ENCODE measurements at places on chromosomes 1 and 21. TPM values are rescaled to one million over a fixed set of nuclear protein-coding genes. Genes with fewer than 3 reads are reported as not detected.
A peak's percentile ranks its signal among the peaks of the same experiment; 100 is the strongest.

GRCh38 chr1:227415115-227415790 is 97.0 kb upstream of the CDC42BPA start:
- no peak for DNase-seq

DNA sequence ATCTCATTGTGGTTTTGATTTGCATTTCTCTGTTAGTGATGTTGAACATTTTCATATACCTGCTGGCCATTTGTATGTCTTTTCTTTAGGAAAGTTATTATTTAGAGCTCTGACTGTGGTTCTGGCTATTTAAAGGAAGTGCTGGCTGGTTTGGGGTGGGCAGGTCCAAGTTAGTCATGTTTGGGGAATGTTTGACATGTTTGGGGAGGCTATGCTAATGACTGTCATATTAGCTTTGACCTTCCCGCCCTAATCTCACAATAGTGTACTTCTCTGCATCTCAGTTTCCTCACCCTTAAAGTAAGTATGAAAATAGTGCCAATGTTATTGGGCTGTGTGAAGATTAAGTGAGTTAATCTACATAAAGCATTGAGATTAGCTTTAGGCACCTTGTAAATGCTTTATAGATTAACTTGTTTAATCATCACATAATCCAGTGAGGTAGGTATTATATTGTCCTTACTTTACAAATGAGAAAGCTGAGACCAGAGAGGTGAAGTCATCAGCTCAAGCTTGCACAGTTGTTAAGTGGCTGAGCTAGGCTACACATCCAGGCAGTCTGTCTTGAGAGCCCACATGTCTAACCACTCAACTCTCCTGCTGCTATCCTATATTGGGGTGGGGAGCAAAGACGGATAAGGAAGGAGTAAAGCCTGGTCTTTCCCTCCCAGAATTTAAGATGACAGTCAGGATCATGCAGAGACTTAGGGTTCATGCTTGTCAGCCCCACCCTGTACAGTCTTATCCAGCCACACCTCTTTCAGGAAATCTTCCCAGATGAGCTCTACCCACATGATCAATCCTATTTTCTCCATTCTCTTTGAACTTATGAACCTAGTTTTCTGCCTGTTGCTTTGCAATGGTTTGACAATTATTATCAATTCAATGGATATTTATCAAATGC is 22.8 kb upstream of the CRNN start:
- DNase-seq: no peak

- no peak for DNase-seq
Observed at GRCh38 chr1:1085911-1086841, 12.1 kb upstream of the RNF223 start.

DNA sequence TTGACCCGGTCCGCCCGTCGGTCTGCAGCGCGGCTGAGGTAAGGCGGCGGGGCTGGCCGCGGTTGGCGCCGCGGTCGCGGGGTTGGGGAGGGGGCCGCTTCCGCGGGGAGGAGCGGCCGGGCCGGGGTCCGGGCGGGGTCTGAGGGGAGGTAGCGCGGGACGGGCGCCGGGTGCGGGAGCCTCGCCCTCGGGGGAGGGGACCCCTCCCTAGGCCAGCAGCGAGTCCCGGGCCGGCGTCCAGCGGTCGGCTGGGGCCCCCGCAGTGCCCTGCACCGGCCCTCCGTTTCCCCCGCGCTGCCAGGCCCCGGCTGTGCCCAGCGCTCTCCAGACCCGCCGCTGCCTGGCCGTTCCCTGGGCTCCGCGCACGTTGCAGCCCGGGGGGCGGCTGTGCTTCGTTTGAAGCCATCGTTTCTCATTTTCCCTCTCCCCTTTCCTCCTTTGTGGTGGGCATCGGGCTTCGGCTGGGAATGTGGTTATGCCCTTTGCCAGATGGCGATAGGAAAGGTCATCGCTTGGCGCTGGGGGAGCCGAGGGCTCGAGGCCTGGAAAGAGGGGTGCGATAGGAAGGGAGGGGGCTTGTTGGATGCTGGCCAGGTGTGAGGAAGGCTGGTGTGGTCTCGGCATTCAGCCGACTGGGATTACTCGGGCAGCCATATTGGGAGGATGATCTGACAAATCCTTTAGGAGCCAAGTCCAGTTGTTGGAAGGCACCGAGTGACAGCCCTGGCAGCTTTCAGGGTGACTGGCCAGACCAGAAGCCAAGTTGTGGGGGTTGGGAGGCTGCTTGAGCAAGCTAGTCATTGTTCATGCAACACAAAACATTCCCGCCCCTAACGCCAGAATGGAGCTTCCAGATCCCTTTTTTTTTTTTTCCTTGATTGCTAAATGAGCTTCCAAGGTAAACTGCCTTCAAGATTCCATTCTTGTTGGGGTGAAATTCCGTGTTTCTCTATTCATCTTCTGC is 753 bp downstream of the KIF1B start:
- DNase-seq: peak; percentile 86

DNA sequence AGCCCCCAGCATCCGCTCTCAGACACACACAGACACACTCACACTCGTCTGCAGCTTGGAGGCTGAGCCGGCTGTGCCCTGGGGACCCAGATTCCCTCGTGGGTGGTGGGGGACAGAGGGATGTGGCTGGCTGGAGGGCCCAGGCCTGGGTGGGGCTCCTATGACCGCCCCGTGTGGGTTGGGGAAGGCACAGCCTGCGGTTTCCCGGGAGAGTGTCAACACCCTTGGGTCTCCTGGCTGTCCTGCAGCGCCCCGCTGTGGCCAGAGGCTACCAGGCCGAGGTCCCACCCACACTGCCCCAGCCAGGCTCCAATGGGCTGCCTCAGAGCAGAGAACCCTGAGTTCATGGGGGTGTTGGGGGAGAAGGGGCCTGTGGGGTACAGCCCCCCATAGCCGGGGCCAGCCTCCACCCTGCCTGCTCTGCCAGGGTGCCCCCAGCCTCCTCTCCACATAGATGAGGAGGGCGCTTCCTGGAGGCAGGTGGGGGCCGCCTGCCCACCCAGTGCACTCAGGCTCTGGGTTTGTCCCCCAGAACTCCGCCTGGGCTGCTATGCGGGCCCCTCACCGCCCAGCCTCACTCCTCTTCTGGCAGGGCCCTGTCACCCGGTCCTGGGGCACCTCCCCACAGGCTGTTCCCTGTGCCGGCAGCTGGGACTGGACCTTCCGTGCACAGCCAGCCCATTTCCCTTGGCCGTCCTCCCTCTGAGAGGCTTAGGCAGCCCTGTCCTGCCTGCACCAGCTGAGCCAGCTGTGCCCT is at the start of gene TTC34:
TSS of gene TTC34 (minus strand) at position 159 of the 757 bp plus-strand sequence. CDS start 866 bp downstream, outside the sequence.
- no peak for DNase-seq

GRCh38 chr1:83999316-83999819 is 436 bp upstream of the TTLL7 start:
- peak; percentile 66 for DNase-seq

DNA sequence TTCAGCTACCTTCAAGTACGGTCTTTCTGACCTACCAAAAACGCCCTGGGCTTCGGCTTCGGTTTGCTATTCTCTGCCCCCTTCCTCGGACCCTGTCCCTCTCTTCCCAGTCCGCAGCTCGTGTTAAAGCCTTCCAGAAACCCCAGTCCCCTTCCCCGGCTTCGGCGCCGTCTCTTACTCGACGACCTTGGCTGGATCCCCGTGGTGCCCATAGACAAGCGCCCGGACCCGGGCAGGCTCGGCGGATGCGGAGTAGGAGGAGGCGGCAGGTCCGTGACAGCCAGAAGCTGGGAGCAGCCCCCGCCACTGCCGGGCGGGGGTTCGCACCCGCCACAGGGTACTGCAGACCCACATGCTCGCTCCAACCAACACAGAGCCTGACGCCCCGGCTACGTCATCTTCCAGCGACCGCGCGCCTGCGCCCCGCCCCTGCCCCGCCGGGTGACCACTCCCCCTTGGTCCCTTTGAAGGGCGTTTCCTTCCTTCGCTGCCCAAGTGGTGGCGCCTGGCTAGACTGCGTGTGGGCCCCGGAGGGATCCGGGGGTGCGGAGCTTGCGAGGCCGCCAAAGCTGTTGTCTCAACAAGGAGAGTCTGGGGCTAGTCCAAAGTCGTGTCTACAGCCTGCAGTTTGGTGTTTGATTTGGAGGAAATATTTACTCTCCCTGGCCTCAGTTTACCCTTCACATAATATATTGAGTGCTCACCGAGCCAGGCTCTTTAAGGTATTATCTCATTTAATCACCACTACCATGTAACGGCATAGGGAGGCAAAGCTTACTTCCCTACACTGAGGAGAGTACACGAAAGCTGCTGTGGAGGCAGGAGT is at the start of gene MECR:
TSS of gene MECR (minus strand) at position 382 of the 826 bp plus-strand sequence. CDS start at position 354, 28 bp downstream.
- peak; percentile 92 for DNase-seq

- no peak for DNase-seq
Observed at GRCh38 chr1:11541236-11541635, 62.3 kb downstream of the DISP3 start.

- no peak for DNase-seq
Observed at GRCh38 chr1:161089251-161089924, at the start of gene NECTIN4. TSS of gene NECTIN4 (minus strand) at chr1:161089558. CDS start at chr1:161089296, 262 bp downstream.

DNA sequence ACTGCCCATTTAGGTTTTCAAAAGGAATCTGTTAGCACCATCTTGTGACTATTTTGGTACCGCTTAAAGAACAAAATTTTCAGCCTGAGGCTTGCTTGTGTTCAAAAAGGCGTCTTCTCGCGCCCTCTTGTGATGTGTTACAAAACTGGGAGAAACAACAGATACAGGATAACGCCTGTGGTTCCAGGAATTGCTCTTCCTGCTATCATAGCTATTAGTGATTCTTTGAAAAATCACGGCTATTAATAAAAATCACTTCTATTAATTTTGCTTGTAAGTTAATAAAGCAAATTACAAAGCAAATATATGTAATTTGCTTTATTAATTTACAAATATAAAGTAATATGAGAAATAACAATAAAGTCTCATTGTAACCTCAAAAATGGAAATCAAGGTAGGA is 82.2 kb upstream of the ABCD3 start:
- DNase-seq: peak; percentile 95

DNA sequence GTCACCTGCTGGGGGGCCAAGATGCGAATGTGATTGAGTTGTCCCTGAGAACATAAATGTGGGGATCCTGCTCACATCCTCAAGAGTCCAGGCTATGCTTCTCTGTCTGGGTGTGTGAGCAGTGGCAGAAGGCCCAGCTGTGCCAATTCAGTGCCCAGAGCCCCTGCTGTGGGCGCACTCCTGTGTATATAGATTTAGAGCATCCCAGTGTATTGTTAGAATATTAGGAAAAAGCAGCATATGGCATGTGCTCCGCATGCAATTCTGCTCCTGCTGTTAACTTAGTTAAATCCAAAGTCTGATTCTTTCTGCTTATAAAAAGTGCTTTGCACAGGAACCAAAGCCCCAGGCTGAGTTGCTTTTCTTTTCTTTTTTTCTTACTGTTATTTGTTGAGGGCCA is 37.8 kb downstream of the FAM78B start:
- DNase-seq: no peak

DNA sequence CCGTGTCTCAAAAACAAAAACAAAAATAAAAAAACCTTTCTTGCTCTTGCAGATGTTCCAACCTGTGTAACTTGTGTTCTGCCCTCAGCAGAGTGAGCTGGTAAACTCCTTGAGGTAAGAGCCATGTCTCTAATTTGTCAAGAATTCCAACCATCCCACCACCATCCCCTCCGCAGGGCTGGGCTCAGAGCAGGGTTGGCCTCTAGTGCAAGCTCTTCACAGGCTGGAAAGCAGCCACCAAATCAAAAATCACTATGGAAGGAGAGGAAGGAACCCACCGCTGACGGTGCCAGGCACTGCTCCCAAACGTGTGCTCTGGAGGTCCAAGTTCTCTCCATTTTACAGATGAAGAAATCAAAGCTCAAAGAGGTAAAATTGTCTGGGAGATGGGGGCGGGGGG is 9.4 kb downstream of the PLEKHA6 start:
- no peak for DNase-seq

- DNase-seq: no peak
Observed at GRCh38 chr1:189513091-189513490, 964.6 kb downstream of the BRINP3 start.

Gene PKP1
- total RNA-seq: not detected

Gene CLCNKB
- total RNA-seq: 0.43 TPM

Gene AKT3
- 38.0 TPM for total RNA-seq

Gene RNF115
- 16.4 TPM for total RNA-seq

Gene ANGPTL7
- total RNA-seq: not detected

Measured in fibroblast of villous mesenchyme (primary cell).